ENCODE measurements at places on chromosomes 2 and 18.

GRCh38 chr2:70946832-70947442, 11.2 kb downstream of the ATP6V1B1 start:
- peak; percentile 53 for DNase-seq

- no peak for DNase-seq
These were observed 154.7 kb downstream of the DYSF start for GRCh38 chr2:71608034-71608433.

- no peak for DNase-seq
These were observed 32.9 kb downstream of the SERPINB7 start for GRCh38 chr18:63808125-63808524.

DNA sequence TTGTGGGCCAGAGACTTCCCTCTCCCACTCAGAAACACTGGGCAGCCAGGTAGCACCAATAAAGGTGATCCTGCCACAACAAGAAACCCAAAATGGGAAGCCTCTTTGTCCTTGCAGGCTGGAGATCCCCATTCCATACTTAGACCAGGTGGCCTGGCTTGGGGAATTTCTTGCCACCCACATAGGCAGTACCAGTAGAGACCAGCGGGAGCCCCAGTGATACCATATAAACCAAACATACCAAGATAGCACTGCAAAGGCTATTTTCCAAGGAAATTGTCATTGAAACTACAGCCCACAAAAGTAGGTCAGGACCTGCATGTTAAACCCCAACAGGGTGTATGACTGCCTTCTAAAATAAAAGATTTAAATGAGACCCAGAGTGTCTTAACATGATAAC, 171.6 kb downstream of the DIS3L2 start:
- DNase-seq: no peak

GRCh38 chr2:56127463-56128152, 56.2 kb upstream of the CCDC85A start:
- DNase-seq: no peak

GRCh38 chr2:73987948-73988700, 3.4 kb downstream of the TET3 start:
- no peak for DNase-seq

GRCh38 chr2:129805899-129806298, 173.6 kb upstream of the RAB6C start:
- no peak for DNase-seq

DNA sequence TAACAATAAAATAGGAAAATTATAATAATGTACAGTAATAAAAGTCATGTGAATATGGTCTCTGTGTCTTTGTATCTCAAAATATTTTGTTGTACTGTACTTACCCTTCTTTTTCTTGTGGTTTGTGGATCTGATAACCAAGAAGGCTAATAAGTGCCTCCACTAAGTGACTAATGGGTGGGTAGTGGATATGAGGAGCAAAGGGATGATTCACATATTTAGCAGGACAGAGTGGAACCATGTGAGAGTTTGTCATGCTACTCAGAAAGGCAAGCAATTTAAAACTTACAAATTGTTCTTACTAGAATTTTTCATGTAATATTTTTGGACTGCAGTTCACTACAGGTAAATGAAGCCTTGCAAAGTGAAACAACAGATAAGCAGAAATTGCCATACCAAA, 1241.2 kb upstream of the CDH2 start:
- DNase-seq: no peak

GRCh38 chr2:10521356-10522169, 73.4 kb upstream of the ODC1 start:
- DNase-seq: no peak

- DNase-seq: peak; percentile 98
These were observed 214.5 kb upstream of the FBXO11 start for GRCh38 chr2:48120759-48121242.

- no peak for DNase-seq
These were observed 1807.0 kb downstream of the SUCLG1 start for GRCh38 chr2:82652117-82652516.

DNA sequence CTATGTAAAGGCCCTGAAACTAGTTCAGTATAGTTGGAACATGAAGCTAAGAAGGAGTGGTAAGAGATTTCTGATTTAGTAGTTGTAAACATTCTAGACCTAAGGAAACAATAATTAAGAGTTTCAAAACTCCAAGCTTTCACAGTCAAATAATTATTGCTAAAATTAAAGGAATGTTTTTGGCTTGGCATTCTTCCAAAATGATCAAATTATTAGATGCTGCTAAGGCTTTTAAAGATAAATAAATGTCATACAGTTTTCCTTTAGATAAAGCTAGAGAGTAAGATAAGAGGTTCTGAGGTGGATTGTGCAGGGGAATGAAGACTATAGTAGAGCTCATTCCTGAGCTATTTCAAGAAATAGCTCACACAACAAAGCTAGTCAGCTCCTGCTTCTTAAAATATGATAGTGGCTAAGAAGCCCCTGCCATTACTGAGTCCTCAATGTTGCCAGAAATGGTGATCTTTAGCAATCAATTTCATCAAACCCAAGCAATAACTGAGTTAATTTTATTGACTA, 45.3 kb downstream of the ZC3H15 start:
- no peak for DNase-seq

- DNase-seq: no peak
These were observed 207.4 kb downstream of the NCKAP5 start for GRCh38 chr2:133360882-133361281.

- peak; percentile 61 for DNase-seq
These were observed 510.3 kb downstream of the RNF144A start for GRCh38 chr2:7427293-7428060.

- no peak for DNase-seq
These were observed 5.3 kb upstream of the PLEKHH2 start for GRCh38 chr2:43631618-43632317.

DNA sequence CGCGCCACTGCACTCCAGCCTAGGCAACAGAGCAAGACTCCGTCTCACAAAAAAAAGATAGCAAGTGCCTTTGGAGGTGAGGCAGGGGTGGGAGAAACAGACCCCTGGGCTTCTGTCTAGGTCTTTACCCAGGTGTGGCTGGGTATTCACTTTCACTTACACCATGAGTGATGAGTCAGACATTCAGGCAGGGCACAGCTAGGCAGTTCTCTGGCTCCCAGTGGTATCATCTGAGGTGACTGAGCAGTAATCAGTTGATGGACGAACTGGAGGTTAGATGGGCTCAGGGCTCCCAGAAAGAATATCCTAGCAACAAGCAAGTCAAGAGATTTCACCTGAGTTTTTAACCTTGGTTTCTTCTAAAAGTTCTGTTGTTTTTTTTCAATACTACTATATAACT, 107.0 kb upstream of the RAB6C start:
- no peak for DNase-seq

- no peak for DNase-seq
These were observed 14.4 kb downstream of the NEMP2 start for GRCh38 chr2:190519975-190520767.

DNA sequence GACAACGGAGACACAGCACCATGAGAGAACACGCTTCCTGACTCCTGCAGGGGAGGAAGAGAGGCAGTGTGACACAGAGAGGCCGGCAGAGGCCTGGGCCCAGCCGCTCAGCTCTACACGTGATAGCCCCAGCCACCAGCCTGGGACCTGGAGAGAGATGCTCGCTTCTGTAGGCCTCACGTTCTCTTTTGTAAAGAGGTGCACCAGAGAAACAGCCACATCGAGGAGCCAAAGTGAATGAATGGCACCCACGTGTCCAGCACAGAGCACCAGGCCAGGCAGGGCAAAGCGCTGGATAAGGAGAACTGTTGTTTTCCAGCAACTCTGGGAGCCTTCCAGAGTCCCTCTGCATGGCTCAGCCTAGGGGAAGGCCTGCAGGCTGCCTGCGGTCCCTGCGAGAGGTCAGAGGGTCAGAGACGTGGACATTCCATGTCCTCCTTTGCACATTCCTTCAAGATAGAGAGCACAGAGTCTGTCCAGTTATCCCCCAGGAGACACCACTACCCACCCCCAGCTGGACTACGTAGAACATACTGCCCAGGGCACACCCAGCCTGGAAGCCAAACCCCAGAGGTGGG, 14.2 kb downstream of the LIMS2 start:
- no peak for DNase-seq

DNA sequence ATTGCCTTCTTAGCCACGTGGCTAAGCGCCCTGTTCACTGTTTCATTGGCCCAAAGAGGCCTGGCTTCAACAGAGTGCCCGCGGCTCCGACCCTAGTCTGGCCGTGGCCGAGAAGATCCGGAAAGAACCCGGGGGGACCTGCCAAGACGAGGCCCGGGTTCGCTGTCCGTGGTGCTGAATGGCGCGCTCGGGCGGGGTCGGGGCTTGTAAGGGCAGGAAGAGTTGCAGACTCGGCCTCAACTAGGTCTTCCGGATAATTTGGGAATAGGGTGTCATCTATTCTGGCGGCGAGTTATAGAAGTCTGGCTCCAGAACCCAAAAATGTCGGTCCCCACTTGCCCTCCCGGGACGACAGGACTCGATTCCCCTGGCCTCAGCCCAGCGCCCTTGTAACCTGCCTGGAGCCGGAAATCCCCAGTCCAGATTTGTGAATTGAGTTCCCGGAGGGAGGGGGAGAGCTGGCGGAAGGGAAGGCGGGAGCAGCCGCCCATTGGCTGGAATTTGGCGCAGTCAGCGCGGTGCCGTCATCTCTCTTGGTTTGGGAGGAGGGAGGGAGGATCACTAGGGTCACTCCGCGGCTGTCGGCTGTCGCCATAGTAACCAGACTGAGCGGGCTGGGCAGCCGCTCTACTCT, 3.5 kb downstream of the CDK5R2 start:
- DNase-seq: no peak

- DNase-seq: no peak
These were observed 16.2 kb downstream of the MTIF2 start for GRCh38 chr2:55252832-55253231.

DNA sequence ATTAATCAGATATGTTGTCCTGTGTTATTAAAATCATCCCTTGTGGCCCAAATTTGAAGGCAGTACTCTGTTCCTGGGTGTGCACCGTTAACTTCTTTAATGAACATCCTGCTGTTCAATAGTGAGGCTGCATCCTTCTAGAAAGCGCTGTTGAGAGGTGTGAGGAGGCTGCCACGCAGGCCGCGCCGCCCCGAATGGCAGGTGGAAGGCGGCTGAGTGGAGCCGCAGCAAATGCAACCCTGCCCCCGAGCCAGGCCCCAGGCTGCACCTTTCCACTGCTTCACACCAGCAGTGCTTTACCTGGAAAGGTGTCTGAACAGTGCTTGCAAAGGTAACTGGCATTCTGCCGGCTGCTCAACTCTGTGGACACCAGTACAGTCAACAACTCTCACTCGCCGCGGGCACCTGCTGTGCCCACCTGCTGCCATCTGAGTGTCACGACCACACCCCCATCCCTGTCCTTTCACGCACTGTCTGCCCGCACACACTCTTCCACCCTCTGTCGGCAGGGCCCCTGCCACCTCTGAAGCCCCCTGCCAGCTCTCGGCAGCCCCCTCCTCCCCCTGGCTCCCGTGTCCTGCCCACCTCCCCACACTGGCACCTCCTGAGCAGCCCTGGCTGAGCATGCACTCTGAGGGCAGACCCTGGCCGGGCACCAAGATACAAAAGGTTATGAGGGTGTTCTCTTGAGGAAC, 70.9 kb downstream of the ODC1 start:
- no peak for DNase-seq

DNA sequence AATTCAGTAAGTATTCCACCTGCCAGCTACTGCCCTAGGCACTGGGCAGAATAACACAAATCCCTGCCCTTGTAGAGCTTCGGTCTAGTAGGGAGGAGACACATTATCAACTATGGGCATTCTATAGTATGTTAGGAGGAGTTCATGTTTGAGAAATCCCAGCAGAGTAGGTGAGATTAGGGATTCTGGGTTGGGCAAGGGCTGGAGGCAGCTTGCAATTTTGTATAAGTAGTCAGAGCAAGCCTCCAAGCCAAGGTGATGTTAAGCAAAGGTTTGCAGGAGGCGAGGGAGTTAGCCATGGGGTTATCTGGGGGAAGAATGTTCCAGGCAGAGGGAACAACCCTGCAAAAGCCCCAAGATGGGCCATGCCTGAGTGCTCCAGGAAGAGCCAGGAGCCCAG, 187.9 kb upstream of the HS6ST1 start:
- no peak for DNase-seq

- no peak for DNase-seq
These were observed 688 bp upstream of the ARHGAP28 start for GRCh38 chr18:6728809-6729246.

GRCh38 chr2:151217343-151217742, 44.3 kb downstream of the RBM43 start:
- no peak for DNase-seq

DNA sequence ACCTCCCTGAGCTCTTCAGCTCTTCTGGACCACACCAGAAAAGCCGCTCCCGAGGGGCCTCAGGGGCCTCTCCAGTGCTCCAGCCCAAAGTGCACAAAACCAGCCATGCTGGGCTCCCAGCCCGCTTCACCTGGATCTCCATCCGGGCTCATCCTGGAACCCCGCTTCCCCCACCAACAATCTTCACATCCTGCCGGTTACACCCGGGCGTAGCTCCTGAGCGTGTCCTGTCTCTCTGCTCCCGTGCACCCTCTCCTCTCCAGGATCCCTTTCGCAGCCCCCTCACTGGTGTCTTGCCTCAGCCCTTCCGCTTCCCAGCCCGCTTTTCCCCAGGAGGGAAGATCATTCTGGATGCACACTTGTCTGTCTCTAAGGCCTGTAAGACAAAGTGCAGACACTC, 123.7 kb upstream of the GLI2 start:
- no peak for DNase-seq

GRCh38 chr18:7467708-7468466, 99.2 kb upstream of the PTPRM start:
- no peak for DNase-seq

GRCh38 chr18:49647496-49648168, 85.8 kb downstream of the LIPG start:
- DNase-seq: no peak

DNA sequence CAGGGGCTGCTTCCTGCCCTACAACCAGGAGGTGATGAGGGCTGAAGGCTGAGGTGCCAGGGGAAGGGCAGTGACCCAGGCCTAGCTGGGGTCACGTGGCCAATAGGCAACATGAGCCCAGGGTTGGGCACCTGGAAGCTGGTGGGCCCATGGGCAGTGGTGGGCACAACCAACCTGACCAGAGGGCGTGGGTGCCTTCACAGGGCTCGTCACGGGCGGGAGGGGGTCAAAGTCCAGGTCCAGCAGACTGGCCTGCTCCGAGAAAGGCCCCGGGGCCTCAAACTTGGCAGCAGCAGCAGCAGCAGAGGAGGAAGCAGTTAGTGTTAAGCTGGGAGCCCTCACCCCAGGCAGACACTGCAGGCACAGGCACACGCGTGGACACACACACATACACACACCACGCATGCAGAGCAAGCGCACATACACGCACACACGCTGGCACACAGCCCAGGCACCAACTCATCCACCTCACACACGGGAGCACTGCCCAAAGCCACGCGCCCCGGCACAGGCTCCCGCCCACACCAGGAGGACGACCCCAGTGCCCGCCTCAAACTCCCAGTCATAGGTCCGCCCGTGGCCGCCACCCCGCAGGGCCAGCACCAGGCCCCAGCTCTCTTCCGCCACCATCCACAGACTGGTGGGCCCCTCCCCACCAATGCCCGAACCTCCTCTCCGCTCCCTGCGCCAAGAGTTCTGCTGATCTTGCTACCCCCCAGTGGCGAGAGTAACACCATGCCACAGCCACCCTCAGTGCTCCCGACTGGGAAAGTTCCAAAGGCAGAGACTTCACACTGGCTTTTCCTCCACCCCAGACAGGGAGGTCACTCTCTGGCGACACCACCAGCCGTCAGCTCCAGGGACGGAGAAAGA, 53.0 kb downstream of the BIN1 start:
- no peak for DNase-seq

Measured in inflammatory macrophage treated with lipopolysaccharide for 4 hours (primary cell).